NAMALWA (cell line): ENCODE measurements at places on chromosomes 12 and 14.
A peak's percentile ranks its signal among the peaks of the same experiment; 100 is the strongest.

GRCh38 chr12:52151153-52151836, 40.5 kb downstream of the KRT80 start:
- DNase-seq: no peak

DNA sequence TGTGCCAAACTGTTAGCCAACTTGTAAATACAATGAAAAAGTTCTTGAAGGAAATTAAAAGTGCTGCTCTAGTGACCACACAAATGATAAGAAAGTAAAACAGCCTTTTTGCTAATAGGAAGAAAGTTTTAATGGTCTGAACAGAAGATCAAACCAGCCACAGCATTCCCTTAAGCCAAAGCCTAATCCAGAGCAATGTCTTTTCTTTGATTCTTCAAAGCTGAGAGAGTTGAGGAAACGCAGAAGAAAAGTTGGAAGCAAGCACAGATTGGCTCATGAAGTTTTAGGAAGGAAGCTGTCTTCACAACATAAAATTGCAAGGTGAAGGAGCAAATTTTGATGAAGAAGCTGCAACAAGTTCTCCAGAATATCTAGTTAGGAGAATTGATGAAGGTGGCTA, 213.8 kb downstream of the ATXN7L3B start:
- no peak for DNase-seq

DNA sequence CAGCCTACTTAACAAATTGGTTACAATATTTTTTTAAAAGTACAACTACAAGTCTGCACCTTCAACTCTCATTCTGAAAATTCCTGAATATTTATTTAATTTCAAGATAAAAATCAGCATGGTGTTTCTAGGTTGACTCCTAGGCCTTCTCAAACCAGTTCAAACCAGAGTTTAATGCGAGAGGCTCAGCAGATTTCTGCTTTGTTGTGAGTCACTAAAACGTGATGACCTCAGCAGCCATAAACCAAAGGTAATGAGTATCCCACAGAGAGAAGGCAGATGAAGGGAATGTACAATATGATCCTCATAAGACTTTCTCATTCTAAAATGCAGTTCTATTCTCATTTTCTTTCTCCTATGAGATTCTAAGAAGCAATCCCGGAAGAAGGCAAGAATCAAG, 1.5 kb downstream of the PRDM4 start:
- DNase-seq: peak; percentile 36

GRCh38 chr14:47557894-47558293, 117.5 kb downstream of the MDGA2 start:
- DNase-seq: no peak

GRCh38 chr12:92349635-92350034, 204.0 kb upstream of the BTG1 start:
- DNase-seq: no peak

GRCh38 chr12:95528431-95528830, 22.8 kb downstream of the USP44 start:
- DNase-seq: no peak

DNA sequence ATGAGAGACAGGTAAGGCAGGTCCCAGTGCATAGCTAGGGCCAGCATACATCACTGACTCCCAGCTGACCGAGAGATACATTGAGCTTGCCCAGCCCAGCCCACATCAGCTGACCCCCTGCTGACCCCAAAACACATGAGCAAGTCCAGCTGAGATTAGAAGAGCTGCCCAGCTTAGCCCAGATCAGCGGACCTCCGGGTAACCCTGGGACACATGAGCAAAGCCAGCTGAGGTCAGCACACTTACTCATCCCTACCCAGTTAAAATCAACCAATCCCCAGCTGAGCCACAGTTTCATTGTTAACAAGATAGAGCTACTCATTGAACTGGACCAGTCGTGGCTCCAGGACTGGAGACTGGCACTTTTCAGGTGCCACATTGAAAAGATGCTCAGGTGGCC, 21.8 kb upstream of the FBXO34 start:
- DNase-seq: no peak

GRCh38 chr14:91149462-91149861, 35.6 kb downstream of the DGLUCY start:
- no peak for DNase-seq

GRCh38 chr12:45988264-45988663, 2.1 kb downstream of the SCAF11 start:
- peak; percentile 25 for DNase-seq

DNA sequence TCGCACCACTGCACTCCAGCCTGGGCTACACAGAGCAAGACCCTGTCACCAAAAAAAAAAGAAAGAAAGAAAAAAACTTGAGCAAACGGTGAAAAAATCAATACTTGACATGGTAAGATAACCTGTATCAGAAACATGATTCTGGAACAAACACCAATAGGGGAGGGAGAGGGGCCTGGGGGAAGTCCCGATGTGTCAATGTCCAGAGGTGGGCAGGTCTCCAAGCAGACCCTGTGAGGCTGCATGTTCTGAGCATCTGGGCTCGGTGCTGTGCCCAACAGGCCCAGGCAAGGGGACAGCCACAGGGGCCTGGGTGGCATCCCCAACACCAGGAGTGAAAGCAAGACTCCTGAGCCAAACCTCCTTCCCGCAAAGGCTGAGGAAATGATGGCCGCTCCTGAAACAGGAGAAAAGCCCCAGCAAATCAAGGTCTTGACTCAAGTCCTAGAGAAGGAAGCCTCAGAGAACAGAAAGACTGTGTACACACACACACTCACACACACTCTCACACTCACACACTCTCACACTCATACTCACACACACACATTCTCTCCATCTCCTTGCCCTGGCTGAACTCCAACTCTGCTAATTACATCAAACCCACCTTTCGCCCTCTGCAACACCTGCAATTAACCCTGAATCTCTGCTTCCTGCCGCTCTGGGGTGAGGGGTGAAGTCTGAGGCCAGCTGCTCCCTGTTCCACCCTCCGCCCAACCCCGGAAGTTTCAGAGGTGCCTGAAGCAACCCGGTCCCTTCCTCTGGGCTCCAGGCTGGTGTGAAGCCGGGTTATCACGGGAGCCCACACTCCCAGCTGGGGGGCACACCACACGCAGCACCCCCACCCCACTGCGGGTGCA, 20.4 kb downstream of the CCDC88C start:
- DNase-seq: peak; percentile 80

DNA sequence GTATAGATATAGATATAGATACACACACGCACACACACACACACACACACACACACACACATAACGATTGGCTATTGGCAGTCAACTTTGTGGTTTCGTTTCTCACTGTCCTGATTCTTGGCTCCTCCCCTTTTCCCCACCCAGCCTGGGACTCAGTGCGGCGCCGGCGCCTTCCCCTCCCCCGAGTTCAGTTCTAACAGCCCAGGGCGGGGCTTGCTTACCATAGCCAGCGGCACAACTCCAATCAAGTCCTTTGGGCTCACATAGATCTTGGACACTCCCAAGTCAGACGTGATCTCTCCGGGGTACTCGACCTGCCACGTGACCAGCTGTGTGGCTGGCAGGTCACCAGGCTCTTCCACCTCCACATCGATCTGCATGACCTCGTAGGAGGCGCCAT, 484.1 kb downstream of the GLT1D1 start:
- no peak for DNase-seq

DNA sequence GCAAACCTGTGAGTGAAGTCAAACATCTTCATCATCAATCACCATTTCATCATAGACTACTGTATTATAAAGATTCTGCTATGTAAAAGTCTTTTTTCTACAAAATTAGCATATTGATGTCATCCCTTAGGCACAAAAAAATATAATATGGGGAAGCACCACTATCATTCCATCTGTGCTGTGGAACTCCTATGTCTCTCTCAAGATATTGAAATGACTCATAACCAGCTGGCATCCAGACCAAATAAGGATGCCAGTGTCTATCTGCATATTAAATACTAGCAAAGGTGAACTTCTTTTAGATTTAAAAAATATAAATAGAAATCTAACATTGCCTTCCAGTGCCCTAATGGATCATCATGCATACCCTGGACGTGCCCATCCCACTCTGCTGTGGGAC, 17.9 kb upstream of the DCAF5 start:
- no peak for DNase-seq
